ENCODE measurements at places on chromosomes 5 and 9. TPM values are rescaled to one million over a fixed set of nuclear protein-coding genes. Genes with fewer than 3 reads are reported as not detected.
A peak's percentile ranks its signal among the peaks of the same experiment; 100 is the strongest.

PCDHAC2 gene
- total RNA-seq, result 3.6 TPM

PDE8B gene
- total RNA-seq, result 4.5 TPM

DNA sequence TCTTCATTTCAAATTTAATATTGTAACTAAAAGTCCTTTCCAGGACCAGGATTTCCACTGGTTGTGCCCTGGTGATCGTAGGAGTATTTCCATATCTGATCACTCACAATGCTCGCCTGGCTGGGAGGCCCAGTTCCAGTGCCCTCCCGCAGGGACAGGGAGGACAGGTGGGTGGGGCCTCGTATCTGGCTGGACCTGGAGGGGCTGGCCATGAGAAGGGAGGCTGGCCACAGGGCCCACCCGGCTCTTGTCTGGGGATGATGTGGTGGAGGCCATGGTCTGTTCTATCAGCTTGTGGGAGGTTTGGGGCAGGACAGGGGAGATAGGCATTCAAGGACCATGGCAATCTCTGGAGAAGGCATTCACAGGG lies 286.4 kb downstream of the GADD45G start:
- DNase-seq, result no peak

- no peak for DNase-seq
Measured at GRCh38 chr5:171945066-171945465, 61.4 kb downstream of the FBXW11 start.

GRCh38 chr5:150034662-150035061 lies 34.1 kb downstream of the HMGXB3 start:
- DNase-seq, result no peak

GRCh38 chr5:139668064-139668880 lies 20.1 kb downstream of the CXXC5 start:
- peak; percentile 85 for DNase-seq

GRCh38 chr5:74966141-74967026 lies 86.0 kb downstream of the GCNT4 start:
- DNase-seq, result no peak

Data from kidney (tissue), 22 donors.